ENCODE measurements at places on chromosomes 4 and X.

DNA sequence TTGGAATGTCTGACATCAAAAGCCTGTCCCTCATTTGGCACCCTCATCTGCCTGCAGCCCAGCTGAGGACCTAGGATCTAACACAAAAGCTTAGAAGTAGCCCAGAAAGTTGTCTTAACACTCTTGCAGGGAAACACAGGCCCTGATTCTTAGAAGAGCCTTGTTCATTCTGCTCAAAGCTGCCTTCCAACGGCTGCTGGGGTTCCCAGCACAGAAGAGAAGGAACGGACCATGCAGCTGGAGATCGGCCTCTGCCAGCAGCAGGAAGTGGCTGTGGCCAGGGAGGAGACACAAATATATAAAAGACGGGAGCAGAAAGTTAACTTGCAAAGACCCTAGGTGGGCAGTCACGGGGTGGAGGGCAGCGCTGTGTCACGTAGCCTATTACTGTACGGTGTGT is 20.4 kb downstream of the PRPS2 start:
- DNase-seq = no peak

- no peak for DNase-seq
These were observed 25.5 kb downstream of the ANAPC4 start for GRCh38 chr4:25402521-25402920.

DNA sequence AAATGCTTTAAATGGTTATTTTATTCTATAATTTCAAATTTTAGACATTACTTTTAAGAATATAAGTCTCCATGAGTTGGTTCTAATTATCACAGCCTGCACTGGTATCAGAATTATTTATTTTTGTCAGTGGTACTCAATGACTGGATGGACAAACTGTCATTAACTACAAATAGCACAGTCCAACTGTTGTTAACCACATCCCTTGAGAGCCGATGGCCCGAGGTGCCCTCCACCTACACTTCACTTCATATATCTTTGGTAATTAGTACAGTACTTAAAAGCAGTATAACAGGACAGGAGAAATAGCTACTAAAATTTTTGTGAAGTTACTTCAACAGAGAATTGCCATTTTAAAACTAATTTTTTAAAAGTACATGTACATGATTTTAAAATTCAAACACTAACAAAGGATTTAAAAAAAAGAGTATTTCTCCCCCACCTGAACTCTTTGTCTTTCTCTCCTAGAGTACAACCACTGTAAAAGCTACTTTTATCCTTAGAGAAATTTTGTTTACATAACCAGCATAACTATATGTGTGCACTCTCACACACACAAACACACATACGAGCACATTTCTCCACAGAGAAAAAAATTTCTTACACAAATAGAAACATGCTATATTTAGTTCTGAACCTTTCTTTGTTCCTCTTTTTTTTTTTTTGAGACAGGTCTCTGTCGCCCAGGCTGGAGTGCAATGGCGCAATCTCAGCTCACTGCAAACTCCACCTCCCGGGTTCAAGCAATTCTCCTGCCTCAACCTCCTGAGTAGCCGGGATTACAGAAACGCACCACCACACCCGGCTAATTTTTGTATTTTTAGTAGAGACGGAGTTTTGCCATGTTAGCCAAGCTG is 6.5 kb downstream of the TIFA start:
- no peak for DNase-seq

GRCh38 chrX:46325312-46325877 is 219.8 kb downstream of the ZNF674 start:
- no peak for DNase-seq

GRCh38 chr4:171932238-171932637 is 119.0 kb downstream of the GALNTL6 start:
- no peak for DNase-seq

- no peak for DNase-seq
These were observed 44.9 kb upstream of the BBS12 start for GRCh38 chr4:122687531-122688061.

DNA sequence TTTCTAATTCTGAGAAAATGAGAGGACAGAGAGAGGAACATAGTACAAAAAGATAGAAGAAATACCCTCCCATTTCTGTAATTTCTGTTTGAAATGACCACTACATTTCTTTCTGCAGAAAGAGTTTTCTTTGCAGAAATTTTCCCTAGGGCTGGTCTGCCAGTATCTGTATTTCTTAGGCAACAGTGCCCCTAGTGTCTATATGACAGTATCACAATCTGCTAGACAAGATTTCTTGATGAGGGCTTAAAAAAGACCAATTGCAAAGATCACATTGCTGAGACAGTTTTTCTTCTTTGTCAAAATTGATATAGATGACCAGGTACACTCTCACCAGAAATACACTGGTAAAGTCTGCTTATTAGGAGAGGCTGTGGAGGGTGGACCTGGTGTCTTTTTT is 81.0 kb upstream of the ZDHHC15 start:
- DNase-seq = peak; percentile 52

- no peak for DNase-seq
These were observed 569.3 kb upstream of the DIPK2B start for GRCh38 chrX:45769761-45770582.

GRCh38 chr4:14434483-14434882 is 567.8 kb upstream of the CPEB2 start:
- DNase-seq = no peak

- no peak for DNase-seq
These were observed 17.8 kb upstream of the EDNRA start for GRCh38 chr4:147463065-147463464.

GRCh38 chr4:136581119-136581518 is 951.2 kb downstream of the PCDH18 start:
- no peak for DNase-seq

GRCh38 chrX:53483838-53484405 is 49.8 kb upstream of the HSD17B10 start:
- no peak for DNase-seq

DNA sequence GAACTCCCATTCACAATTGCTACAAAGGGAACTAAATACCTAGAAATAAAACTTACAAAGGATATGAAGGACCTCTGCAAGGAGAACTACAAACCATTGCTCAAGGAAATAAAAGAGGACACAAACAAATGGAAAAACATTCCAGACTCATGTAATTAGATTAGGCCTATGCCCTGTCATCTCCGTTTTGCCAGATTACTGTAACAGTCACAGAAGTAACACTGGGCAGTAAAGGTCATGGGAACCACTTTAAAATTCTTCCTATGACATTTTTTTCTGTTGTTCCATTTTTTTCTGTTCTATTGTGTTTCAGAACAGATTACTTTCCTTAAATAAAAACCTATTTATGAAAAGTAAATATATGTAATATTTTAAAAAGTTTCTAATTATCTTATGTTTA is 199.4 kb upstream of the CENPE start:
- no peak for DNase-seq

GRCh38 chr4:172947594-172947993 is 221.0 kb upstream of the GALNT7 start:
- no peak for DNase-seq

GRCh38 chrX:40109288-40110008 is 11.7 kb upstream of the BCOR start:
- DNase-seq = peak; percentile 77

DNA sequence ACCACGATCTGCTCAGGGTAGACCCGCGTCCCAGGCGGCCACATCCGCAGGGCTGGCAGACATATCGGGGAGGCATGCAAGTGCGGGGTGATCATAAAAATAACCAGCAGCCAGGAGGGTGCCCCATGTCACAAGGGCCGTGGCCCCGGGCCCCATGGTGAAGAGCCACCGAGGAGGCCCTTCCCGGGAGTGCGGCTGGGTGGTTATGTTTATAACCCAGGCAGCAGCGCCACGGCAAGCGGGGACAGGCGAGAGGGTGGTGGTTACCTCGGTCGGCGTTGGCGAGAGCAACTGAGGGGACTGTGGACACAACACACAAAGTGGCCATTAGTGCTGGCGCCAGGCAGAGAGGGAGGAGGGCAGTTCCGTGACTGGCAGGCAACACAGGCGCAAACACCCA is 92.7 kb upstream of the AFAP1 start:
- DNase-seq = no peak

DNA sequence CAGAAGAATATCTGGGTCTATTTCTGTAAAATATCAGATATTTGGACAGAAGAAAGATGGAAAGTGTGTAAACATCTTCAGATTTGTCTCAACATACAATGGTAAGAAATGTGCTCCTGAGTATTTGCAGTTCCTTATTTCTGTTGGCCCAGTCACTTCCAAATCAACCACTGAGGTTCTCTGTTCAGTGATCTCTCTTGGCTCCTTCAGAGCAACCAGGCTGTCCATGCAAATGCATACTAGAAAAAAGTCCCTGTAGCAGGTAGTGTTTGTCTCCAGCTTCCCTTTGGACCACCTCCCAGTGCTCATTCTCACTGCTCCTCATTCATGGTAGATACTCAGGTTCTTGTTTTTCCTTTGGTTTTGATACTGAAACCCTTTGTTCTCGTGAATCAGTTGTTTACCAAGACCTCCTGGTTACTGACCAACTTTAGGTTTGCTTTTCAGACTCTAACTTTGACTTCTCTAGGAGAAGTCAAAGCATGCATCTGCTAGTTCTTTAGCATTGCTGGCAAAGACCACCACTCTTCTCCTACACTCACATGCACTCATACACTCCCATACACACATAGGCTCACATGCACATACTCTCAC is 28.8 kb downstream of the ASIC5 start:
- no peak for DNase-seq

Measured in NCI-H82 (cell line).